ENCODE measurements at places on chromosomes 3 and 15.

DNA sequence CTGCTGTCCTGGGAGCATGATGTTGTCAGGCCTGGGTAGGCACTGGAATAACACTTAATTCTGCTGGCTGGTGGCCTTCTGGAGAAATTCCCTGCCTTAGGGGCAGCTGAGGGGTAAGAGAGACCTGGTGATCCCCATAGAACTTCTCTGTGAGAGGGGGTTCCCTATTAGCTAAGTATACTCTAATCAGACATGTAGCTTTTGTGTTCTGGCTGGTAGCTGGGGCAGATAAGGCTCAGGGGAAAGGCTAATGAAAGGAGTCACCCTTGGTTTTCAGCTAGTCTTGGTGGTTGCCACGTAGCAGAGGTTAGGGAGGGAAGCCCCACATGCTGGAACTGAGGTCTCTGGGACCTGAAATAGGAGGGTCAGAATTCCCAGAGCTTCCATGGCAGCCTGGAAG is 952 bp upstream of the HDDC3 start:
- DNase-seq: no peak

GRCh38 chr15:98025237-98025636 is 64.7 kb downstream of the ARRDC4 start:
- no peak for DNase-seq

GRCh38 chr15:97383516-97383915 is 577.0 kb upstream of the ARRDC4 start:
- DNase-seq: no peak

- no peak for DNase-seq
Observed at GRCh38 chr3:139732729-139733128, 55.0 kb upstream of the NMNAT3 start.

GRCh38 chr3:45409921-45410320 is 21.5 kb downstream of the LARS2 start:
- no peak for DNase-seq

DNA sequence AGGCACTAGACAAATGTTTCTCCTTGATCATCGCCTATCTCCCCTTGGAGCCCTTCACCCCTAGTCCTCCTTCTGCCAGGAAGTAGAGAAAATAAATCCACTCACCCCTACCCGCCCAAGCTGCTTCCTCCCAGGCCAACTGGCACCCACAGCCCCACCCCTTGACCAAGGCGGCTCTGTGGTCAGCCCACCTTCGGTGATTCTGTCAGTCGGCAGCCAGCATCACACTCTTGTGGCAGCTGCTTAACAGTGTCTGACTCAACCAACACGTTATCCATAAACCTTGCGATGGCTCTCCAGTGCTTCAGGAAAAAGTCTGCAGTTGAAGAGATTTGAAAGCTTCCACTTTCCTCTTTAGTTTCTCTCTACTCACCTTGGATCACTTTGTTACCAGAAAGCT is 7.6 kb downstream of the SHF start:
- DNase-seq: no peak

DNA sequence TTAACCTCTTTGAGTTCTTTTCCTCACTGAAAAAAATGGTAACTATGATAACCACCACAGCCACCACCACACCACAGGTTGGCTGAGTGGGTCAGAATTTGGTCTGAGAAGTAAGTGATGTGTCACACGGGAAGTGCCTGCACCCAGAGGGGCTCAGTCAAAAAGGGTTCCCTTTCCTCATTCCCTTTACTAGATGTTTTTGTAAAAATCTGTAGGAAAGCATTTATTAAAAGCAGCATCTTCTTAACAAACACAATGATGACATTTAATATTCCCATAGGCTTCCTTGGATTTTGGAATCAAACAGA is 23.2 kb downstream of the CFAP92 start:
- DNase-seq: no peak

DNA sequence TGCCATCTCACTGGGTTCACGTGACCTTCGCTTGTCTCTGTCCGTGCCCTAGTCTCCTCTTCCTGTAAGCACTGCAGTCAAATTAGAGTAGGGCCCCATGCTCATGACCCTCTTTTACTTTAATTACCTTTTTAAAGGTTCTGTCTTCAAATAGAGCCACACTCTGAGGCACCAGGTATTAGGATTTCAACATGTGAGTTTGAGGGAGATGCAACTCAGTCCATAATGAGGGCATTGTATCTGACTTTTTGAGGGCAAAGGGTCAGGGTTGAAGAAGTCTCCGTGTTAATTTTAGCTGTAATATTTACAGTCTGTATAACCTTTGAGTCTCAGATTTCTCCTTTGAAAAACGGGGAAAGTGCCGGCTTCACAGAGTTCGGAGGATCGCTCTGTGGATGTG is 82.9 kb downstream of the CHRNA7 start:
- no peak for DNase-seq

DNA sequence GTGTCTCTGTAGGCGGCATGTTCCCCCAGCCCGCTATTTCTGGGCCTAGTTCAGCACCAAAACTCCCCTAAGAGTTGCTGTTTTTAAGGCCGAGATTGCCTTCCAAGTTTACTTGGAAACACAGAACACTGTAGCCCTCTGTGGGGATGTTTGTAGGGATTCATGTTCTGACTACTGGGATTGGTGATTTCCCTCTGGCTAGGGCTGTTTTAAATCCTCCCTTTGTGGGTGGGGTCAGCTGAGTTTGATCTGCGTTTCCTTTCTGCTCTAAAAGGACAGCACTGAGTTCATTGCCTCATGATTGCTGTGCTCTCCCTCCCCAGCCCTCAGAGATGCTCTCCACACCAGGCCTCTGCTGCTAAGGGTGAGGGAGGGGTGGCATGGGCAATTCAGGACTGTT is 640.6 kb upstream of the DPPA4 start:
- DNase-seq: no peak

- DNase-seq: no peak
Observed at GRCh38 chr3:169591983-169592644, 71.4 kb downstream of the MECOM start.

DNA sequence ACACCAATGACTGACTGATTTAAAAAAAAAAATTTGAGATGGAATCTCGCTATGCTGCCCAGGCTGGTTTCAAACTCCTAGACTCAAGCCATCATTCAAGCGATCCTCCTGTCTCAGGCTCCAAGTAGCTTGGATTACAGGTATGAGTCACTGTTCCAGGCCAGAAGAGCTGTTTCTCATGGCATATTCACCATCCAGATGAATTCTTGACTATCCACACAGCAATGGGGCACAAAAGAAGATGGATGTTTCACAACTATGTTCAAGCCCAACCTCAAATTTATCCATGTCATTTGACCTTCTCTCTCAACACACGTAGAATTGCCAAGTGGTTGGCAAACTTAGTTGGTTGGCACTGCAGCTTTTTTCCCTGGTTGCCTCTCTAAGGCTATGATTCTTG is 40.6 kb downstream of the PRICKLE2 start:
- DNase-seq: no peak

DNA sequence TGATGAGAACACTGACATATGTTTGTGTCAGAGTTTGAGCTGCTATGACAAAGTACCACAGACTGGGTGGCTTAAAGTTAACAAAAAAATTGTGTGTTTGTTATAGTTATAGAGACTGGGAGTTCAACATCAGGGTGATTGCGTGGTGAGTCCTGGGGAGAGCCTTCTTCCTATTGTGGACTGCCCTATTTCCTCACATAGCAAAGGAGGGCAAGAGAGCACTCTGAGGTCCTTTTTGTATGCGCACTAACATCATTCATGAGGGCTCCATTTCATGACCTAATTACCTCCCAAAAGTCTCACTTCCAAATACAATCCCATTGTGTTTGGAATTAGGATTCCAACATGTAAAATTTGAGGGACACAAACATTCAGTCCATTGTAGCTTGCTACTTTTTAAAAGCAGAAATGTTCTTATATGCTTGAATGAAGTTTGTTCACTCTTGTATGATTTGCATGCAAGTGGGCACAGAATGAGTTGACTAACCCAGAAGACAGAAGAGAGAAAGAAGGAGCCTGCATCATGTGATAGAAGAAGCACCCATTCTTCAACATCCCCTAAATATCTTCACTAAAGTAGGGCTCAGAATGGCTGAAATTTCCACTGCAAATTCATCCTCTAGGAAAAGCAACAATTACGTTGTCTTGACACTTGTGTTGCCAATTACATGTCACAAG is 18.9 kb upstream of the ALCAM start:
- DNase-seq: no peak

DNA sequence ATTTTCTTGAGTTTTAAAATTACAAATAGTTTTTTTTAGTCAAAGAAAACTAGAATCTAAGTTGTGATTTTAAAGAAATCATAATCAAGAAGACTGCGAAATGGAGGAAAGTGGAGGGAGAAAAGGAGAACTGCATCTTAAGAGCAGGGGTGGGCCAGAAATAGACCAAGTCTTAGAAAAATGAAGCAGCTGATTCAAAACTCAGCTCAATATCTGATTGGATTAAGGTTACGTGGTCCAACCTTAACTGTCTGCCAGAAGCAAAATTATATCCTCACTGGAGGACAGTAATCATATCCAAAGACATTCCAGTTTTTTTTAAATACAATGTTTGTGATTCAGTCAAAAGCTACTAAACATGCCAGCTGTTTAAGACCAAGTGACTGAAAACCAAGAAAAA is 41.4 kb downstream of the CHSY1 start:
- DNase-seq: no peak
